Activated CD8-positive, alpha-beta T cell treated with anti-CD3 and anti-CD28 coated beads for 36 hours (primary cell): ENCODE measurements at places on chromosomes 1 and 21. TPM values are rescaled to one million over a fixed set of nuclear protein-coding genes. Genes with fewer than 3 reads are reported as not detected.
A peak's percentile ranks its signal among the peaks of the same experiment; 100 is the strongest.

MTR gene
- 72.4 TPM for total RNA-seq

SYCP1 gene
- total RNA-seq, result not detected

SFN gene
- total RNA-seq, result 0.47 TPM

ASH1L gene
- 31.6 TPM for total RNA-seq

GPR25 gene
- 0.29 TPM for total RNA-seq

GRCh38 chr1:173224949-173225348, 17.8 kb upstream of the TNFSF4 start:
- DNase-seq, result no peak

- DNase-seq, result no peak
Measured at GRCh38 chr1:62064829-62065407, 129.7 kb upstream of the L1TD1 start.

GRCh38 chr1:62962014-62962812, 178.3 kb downstream of the ATG4C start:
- DNase-seq, result no peak

- DNase-seq, result no peak
Measured at GRCh38 chr1:15958793-15959192, 17.1 kb downstream of the ZBTB17 start.

GRCh38 chr1:32715901-32716311, 13.3 kb upstream of the SYNC start:
- DNase-seq, result no peak

DNA sequence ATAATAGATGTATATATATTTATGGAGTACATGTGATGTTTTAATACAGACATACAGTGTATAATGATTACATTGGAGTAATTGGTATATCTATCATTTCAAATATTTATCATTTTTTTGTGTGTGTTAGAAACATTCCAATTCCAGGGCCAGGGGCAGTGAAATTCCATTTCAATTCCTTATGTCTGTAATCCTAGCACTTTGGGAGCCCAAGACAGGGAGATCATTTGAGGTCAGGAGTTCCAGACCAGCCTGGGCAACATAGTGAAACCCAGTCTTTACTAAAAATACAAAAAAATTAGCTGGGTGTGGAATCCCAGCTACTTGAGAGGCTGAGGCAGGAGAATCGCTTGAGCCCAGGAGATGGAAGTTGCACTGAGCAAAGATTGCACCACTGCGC, 30.4 kb upstream of the PDC start:
- DNase-seq, result no peak

DNA sequence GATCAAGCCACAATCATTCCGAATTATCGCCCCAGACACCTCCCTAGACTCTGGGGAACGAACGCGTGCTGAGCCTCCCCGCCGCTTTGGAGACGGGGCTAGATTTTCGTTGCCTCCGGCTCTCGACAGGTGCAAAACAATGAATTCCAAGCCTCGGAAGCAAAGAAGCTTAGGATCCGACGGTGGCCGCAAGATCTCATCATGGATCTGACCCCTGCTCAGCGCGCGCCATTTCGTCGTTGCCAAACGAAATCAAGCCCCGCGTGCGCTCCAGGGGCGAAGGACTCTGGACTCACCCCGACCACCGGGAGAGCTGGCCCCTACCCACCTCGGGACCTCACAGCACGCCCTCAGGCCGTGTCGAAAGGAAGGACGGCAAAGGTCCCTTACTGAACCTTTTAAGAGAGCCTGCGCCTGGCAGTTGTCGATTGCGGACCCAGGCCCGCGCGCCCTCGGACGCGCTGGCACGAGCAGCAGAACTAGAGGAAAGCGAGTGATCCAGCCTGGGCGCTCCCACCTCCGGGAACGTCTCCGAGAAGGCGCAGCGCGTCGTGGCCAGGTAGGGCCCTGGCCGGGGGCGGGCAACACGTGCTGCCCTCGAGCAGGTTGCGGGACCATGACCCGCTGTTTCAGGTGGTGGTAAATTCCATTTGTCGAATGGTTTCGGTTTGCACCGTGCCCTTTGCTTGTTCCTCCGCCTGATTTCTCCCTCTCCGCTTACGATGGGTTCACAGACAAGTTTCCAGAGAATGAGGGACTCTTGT, 1.6 kb upstream of the RUNX3 start:
- no peak for DNase-seq

GRCh38 chr1:244801246-244801645, 34.2 kb upstream of the COX20 start:
- DNase-seq, result peak; percentile 75

GRCh38 chr1:193104907-193105820, at the start of gene GLRX2:
GLRX2 (minus strand) TSS chr1:193105414; CDS start chr1:193105382, 32 bp downstream.
- peak; percentile 73 for DNase-seq

DNA sequence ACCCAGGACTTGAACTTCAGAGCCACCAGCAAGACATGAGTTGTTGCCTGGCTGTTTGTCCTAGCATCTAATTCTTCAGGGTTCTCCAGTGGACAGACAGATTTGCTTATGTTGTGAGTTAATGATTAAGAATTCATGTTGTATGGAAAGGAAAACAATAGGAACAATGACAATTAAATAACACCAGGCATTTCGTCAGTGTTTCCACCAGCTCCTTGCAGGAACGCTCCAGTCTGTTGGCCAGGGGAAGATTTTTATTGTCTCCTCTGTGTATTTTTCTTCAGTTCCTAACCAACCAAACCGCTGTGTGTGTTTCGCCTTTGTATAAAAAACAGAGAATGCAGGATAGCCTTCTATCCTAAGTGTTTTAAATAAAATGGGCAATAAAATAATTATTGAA, 64.4 kb upstream of the PTGFR start:
- no peak for DNase-seq

DNA sequence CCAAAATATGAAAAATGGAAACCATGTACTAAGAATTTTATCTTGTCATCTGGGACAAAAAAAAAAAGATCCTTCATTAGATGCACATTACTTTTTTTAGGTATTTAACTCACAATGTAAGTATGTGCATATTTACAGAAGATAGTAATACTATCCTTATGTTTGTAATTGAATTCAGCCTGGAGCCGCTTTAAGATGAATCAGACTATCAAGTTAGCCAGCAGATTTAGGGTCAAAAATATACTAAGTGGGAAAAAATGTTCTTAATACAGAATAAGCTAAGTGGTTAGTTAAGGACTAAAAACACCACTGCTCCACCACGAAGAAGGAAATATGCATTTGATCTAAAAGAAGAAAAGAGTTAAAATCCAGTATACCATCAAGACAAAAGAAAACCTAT, 49.1 kb downstream of the DSCAM start:
- no peak for DNase-seq

DNA sequence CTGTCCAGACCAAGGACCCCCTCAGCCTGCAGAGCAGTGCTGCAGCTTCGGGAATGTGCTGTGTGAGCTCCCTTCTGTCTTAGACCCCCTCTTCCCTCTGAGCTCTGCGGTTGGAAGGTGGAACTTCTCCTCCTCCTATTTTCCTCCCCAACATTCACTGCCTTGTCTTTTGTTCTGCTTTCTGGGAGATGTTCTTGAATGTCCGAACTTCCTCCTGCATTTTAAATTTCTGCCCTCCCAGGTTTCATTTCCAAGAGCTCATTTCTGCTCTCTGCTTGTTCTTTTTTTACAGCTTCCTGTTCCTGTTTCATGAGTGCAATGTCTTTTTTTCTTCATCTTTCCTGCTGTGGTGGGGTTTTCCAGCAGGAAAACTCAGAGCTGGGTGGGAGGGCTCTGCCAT, 29.3 kb downstream of the RRP1 start:
- no peak for DNase-seq

DNA sequence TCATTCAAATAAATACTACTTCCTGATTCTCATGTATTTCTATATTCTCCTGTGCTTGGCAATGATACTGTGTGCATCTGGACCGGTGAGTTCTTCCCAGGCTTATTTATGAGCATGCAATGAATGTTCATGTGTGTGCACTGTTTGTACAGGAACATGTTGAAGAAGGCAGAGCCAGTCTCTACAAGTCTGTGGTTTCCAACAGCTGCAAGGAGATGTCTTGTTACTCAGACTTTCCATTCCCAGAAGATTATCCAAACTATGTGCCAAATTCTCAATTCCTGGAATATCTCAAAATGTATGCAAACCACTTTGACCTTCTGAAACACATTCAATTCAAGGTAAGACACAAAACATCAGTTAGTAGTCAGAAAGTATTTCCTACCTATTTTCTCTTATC, 19.1 kb downstream of the FMO1 start:
- no peak for DNase-seq

- no peak for DNase-seq
Measured at GRCh38 chr1:163661391-163661790, 339.6 kb downstream of the NUF2 start.
